Foreskin keratinocyte (primary cell): ENCODE measurements at places on chromosomes 1 and 21. TPM values are rescaled to one million over a fixed set of nuclear protein-coding genes. Genes with fewer than 3 reads are reported as not detected.

CAPN8 gene
- polyA plus RNA-seq: 0.55 and 0.73 TPM in 2 replicates

SMPDL3B gene
- polyA plus RNA-seq: 0.48 and 0.63 TPM in 2 replicates

CDC73 gene
- polyA plus RNA-seq: 14.5 and 16.0 TPM in 2 replicates

CRNN gene
- polyA plus RNA-seq: not detected in 2 replicates

SYDE2 gene
- polyA plus RNA-seq: 0.19 and 0.30 TPM in 2 replicates
